ENCODE measurements at places on chromosomes 2 and 18.

DNA sequence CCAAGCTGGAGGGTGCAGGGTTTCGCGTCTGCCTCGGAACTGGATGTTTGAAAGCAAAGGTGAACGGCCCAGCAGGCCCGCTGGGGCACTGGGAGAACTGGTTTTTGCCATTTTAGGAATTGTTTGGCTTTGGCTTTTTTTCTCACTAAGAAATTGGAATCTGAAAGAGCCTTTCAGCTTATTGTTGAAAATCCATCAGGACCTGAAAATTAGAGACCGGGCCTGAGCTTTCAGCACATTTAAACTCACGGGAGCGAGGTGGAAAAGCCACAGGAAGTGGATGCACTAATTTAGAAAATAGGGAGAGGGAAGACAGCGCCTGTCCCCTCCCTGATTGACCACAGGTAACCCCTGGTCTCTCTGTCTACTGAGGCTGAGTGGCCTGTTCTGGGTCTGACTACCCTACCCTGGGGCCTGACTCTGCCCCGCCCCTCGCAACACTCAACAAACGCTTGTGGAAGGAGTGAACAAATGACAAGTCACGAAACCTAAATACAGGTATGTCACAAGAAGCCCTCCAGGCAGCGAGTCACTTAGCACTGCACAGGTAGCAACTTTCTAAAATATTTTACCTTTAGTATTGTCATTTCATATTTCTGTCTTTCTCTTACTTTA, 100.3 kb upstream of the MBOAT2 start:
- DNase-seq, result no peak

DNA sequence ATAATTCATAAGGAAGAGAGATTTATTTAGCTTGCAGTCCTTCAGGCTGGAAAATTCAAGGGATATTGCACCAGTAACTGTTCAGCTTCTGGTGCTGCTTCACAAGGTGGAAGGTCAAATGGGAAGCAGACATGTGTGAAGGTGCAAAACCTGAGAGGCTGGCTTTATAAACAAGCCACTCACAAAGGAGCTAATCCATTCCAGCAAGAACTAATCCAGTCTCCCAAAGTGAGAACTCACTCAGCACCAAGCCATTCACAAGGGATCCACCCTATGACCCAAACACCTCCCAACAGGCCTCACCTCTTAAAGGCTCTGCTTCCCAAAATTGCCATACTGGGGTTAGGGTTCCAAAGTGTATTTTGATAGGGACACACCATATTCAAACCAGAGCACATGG, 1018.4 kb upstream of the ACVR2A start:
- no peak for DNase-seq

DNA sequence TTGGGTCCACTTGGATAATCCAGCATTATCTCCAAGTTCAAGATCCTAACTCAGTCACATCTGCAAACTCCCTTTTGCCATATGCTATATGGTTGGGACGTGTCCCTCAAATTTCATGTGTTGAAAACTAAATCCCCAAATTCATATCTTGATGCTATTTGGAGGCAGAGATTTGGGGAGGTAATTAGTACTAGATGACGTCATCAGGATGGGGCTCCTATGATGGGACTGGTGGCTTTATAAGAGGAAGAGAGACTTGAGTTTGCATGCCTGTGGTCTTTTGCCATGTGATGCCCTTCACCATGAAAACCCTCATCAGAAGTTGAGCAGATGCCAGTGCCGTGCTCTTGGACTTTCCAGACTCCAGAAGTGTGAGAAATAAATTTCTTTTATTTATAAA, 16.8 kb upstream of the SMAD4 start:
- no peak for DNase-seq

GRCh38 chr2:43508209-43508608, 87.6 kb downstream of the THADA start:
- DNase-seq, result no peak

GRCh38 chr2:227799202-227799601, 14.4 kb upstream of the CCL20 start:
- no peak for DNase-seq

DNA sequence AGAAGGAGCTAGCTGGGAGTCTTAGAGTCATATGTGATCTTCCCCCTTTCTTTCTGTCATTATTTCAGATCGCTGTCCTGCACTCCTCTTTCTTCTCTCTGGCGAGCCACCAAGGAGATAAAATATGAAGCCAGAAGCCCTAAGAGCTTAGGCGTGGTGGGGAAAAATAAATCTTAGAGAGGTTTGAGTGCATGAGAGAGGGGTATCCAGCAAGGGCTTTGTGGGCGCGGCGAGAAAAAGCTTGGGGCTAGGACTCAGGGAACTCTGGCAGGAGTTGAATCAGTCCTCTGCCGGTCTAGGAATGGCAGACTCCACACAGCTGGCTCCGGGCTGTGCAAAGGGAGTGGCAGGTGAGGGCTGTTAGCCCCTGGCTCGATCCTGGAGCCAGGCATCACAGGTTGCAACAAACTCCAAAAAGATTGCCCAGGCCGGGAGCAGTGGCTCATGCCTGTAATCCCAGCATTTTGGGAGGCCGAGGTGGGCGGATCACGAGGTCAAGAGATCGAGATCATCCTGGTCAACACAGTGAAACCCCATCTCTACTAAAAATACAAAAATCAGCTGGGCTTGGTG, 20.1 kb upstream of the IGFBP5 start:
- DNase-seq, result no peak

DNA sequence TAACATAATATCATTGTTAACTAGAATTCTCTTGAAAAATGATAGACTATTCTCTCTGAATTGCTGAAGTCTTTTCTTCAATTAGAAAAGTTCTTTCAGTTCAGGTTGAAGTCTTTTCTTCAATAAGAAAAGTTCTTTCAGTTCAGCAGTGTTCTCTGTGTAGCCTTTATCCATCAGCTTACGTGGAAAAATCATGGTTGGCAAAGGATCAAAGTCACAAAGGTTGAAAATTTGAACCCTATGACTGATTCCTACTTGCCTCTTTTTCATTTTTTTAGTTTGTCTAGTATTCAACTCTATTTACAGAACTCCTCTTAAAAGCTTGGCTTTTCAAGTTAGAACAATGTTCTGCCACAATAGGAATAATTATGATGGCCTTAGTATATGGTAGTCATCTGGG, 25.8 kb downstream of the CAVIN2 start:
- DNase-seq, result no peak

DNA sequence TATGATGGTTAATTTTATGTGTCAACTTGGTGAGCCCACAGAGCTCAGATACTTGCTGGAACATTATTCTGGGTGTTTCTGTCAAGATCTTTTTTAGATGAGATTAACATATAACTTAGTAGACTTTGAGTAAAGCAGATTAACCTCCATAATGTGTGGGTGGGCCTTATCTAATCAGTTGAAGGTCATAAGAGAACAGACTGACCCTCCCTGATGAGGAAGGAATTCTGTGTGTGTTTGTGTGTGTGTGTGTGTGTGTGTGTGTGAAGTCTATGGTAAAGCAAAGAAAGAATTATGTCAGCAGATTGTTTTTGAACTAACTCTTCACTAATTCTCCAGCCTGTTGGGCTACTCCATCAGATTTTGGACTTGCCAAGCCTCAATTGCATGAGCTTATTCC, 232.2 kb upstream of the MEX3C start:
- no peak for DNase-seq

GRCh38 chr18:6591491-6591890, 138.0 kb upstream of the ARHGAP28 start:
- DNase-seq, result no peak

GRCh38 chr2:235064976-235065375, 113.2 kb downstream of the SH3BP4 start:
- no peak for DNase-seq

DNA sequence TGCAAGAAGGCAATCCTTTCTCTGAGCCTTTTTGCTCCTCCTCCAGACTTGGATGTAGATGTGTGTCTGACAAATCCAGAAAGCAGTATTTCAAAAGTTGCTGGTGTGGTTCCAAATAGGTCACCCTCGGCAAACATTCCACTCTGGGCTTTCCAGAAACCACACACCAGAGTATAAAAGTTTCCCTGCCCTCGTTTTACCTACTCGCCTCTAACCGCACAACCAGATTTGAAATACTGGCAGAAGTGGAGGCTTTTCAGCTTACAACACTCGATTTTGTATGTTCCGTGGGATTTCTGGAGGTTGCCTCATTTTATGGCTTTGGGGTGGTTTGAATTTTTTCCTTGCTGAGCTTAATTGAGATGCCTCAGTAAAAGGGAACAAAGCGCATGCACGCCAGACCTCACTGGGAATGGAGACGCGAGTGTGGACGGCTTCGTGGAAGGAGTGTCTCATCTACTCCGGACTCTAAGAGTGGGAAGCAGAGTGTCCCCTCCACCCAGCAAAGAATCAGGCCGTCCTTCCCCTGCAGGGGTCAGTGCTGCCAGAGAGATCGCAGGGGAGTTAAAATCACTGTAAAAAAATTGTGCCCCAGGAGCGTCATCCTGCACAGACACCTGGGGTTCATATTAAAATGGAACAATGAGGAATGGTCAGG, 44.0 kb upstream of the RPL31 start:
- DNase-seq, result no peak

- peak; percentile 89 for DNase-seq
These were observed 137.5 kb downstream of the TPO start for GRCh38 chr2:1550658-1551316.

DNA sequence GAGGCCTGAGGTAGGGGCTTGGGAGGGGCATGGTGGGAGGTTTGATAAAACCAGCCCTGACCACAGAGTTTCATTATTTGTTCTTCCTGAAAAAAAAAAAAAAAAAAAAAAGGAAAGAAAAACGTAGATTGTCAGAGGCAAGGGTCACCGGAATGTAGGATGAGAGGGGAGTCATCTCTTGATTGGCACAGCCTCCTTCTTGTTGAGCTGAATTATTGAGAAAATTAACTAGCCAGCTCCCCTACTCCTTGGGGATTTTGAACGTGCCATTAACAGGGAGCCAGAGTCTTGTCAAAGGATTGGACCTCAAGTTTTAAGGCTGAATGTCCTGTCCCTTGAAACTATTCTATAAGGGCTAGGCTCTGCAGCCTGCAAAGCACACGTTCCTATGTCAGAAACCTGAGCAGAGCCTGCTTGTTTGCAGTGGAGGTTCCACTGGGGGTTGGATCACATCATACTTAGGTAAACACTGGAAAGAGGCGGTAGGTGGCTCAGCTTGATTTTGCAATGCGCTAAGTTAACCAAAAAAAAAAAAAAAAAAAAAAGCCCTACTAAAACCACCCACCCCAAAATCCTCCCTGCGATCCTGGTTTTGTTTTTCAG, 2.3 kb downstream of the INHBB start:
- peak; percentile 12 for DNase-seq

GRCh38 chr2:98821629-98822135, 90.8 kb upstream of the MGAT4A start:
- DNase-seq, result no peak

- DNase-seq, result no peak
These were observed 292 bp downstream of the GMPPA start for GRCh38 chr2:219499058-219499307.
